ENCODE measurements at places on chromosomes 3 and 15.

GRCh38 chr3:161150001-161150525 is 44.9 kb upstream of the B3GALNT1 start:
- DNase-seq: no peak

DNA sequence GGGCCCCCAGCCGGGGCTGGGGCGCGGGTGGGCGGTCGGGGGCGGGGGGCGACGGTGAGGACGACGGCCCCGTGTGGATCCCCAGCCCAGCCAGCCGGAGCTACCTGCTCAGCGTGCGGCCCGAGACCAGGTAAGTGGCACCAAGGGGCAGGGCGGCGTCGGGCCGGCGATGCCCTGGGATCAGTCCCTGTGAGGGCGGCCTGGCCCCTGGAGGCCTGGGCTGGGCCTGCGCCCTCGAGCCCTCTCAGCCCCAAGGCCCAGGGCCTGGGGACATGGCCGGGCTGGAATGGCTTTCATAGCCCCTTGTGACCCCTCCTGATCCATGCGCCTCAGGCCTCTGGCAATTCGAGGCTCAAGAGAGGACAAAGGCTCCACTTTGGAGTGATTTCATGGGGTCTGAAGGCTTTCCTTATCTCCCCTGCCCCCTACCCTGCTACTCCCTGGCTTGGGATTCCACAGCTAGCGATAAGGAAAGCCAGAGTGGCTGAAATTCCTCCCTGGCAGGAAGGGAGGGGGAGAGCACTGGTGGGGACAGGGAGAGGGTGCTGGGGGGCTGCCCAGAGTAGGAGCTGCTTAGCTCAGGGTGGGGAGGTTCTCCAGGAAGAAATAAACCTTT is 418 bp downstream of the ALPK3 start:
- no peak for DNase-seq

DNA sequence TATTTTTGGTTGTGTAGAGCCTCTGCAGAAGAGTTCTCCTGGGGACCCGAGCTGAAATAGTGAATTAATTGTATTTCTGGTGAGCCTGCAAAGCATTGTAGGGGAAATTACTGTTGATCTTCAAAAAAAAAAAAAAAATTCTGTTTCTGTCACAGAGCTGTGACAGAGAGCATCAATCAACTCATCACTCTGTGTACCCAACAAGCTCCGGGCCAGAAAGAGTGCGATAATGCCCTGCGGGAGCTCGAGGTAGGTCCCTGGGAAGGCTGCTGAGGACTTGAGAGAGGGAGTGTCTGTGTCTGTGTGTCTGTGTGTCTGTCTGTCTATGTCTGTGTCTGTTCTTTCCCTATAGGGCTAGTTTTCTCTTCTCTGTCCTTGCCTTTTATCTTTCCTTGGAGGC is 294.4 kb upstream of the TPM1 start:
- DNase-seq: no peak

- DNase-seq: no peak
Observed at GRCh38 chr3:177563243-177563780, 366.0 kb upstream of the TBL1XR1 start.

- no peak for DNase-seq
Observed at GRCh38 chr3:25508901-25509300, 80.8 kb downstream of the RARB start.

- DNase-seq: no peak
Observed at GRCh38 chr3:175546115-175546514, 687.0 kb downstream of the NAALADL2 start.

DNA sequence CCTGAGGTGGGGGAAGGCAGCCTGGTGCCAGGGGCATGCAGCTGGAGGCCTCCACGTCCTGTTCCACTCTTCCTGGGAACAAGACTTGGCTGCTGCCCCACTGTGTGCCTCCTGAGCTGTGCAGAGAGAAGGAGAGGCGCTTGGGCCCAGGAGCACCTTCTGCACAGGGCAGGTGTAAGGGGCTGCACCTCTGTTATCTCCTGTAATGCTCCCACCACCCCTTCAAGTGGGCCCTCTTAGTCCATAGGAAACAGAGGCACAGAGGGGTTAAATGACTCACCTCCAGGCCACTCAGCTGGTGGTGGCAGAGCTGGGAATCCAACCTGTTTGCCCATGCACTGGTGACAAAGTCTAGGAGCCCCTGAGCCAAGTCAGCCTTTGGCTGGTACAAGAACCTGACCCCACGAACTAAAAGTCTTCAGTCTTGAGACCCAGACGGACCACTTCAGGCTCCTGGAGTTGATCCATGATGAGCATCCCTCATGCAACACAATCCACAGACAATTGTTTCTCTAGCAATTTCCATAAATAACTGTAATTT is 93.2 kb downstream of the IQSEC1 start:
- DNase-seq: no peak

DNA sequence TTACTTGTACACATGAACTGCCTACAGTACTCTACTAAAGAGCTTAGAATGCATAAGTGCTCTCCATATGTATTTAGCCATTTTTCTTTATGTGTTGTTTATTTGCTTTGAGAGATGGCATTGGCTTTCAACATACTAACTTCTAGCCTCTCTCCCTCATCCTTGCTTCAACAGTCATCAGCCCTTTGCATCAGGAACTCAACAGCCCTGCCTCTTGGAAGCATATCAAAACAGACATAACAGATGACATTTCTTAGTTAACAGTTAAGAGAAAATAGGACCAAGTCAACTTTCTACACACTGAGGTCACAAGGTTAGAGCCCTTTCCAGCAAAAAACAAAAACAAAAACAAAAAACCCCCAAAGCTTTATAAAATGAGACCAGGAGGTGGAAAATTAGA is 145.6 kb downstream of the TCF12 start:
- no peak for DNase-seq
